ENCODE measurements at places on chromosomes 7 and 10. TPM values are rescaled to one million over a fixed set of nuclear protein-coding genes. Genes with fewer than 3 reads are reported as not detected.
A peak's percentile ranks its signal among the peaks of the same experiment; 100 is the strongest.

DNA sequence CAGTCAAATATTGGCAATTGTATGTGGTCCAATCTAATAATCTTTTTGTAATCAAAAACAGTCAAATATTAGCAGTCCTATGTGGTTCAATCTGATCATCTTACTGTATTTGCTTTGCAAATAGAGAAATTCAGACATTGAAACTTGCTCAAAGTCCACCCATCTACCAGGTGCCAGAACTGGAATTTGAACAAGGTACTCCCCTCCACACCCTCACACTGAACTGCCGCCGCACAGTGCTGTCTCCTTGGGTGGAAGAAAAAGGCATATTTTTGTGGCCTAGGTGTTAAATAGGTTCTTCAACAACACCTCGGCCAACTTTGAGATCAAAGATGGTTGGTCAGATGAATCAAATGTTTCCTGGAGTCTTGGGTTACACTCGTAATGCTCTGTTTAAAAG lies 544.2 kb upstream of the GALNT17 start:
- H3K4me1 ChIP-seq, result peaks cover 19% of the 10 kb centered on the region
- H3K27me3 ChIP-seq, result no peaks in the 10 kb centered on the region
- no peak for DNase-seq
- H3K27ac ChIP-seq, result no peak overlapping the region
- no peak overlapping the region for H3K4me3 ChIP-seq

GRCh38 chr10:11870461-11870780 lies 47.3 kb downstream of the PROSER2 start:
- no peak for DNase-seq
- H3K4me3 ChIP-seq, result no peak overlapping the region
- H3K4me1 ChIP-seq, result peaks cover 20% of the 10 kb centered on the region
- no peaks in the 10 kb centered on the region for H3K27me3 ChIP-seq
- no peaks in the 10 kb centered on the region for H3K36me3 ChIP-seq
- no peak overlapping the region for H3K27ac ChIP-seq

DNA sequence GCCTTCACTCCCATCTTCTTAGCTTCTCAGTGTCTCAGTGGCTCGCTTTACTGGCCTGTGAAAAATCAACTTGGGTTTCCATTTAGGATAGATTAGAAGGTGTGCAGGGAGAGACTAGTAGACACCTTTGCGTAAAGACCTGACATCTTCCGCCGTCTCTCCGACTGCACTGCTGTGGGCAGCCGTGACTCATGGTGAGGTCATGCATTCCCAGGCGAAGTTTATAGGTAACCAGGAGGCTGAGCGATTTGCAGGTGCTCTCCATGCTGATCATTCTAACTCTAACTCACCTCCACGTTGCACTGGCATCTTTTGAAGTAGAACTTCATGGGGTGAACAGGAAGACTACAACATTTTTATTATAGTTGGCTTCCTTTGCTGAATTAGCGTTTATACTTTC lies 68.0 kb upstream of the ZNF438 start:
- H3K36me3 ChIP-seq, result no peaks in the 10 kb centered on the region
- no peak overlapping the region for H3K4me3 ChIP-seq
- DNase-seq, result no peak
- H3K27me3 ChIP-seq, result no peaks in the 10 kb centered on the region
- no peak overlapping the region for H3K27ac ChIP-seq

DNA sequence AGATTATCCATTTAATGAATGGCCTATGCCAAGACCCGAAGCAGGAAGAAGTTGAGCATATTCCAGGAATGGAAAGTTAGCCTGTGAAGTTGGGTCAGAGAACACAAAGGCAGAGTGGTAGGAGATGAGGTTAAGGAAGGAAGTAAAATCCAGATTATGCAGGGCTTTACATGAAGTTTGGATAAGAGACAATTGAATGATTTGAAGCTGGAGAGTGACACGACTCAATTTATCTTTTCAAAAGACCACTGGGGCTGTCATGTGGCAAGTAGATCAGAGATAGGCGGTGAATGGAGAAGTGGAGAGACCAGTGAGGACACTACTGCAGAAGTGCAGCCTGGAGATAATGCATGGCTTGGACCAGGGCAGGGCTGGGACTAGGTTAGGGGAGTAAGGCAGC lies 7.2 kb upstream of the CNOT4 start:
- H3K27ac ChIP-seq, result no peak overlapping the region
- DNase-seq, result no peak
- H3K27me3 ChIP-seq, result no peaks in the 10 kb centered on the region

- DNase-seq, result no peak
- H3K4me3 ChIP-seq, result no peak overlapping the region
- no peaks in the 10 kb centered on the region for H3K27me3 ChIP-seq
- H3K27ac ChIP-seq, result no peak overlapping the region
These were observed 264.0 kb downstream of the ARL4A start for GRCh38 chr7:12951397-12951801.

GRCh38 chr10:60099998-60100747 lies 193.8 kb upstream of the CCDC6 start:
- H3K27ac ChIP-seq, result no peak overlapping the region
- no peak overlapping the region for H3K4me3 ChIP-seq
- H3K36me3 ChIP-seq, result peaks cover 5% of the 10 kb centered on the region
- no peaks in the 10 kb centered on the region for H3K4me1 ChIP-seq
- no peaks in the 10 kb centered on the region for H3K27me3 ChIP-seq

GRCh38 chr10:22491931-22492615 lies 146.8 kb downstream of the SPAG6 start:
- no peaks in the 10 kb centered on the region for H3K4me1 ChIP-seq
- H3K27me3 ChIP-seq, result no peaks in the 10 kb centered on the region
- no peak overlapping the region for H3K27ac ChIP-seq

DNA sequence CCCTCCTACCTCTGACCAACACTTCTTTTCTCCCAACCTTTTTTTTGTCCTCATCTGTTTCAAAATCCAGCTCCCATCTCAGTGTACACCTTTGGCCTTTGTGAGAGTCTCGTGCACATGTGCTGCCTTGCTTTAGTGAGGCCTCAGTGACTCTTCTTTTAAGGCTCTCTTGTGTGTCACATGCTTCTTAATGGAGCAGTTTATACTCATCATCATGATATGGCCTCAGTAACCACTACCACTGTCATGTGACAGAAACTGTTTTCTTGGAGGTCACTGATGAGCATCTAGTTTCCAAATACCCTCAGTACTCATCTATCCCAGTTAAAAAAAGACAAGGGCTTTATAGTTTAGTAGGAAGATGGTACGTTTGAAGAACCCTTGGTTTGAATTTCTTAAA lies 8.1 kb upstream of the ARHGAP22 start:
- H3K27me3 ChIP-seq, result peaks cover 6% of the 10 kb centered on the region
- no peak for DNase-seq
- H3K27ac ChIP-seq, result no peak overlapping the region
- no peaks in the 10 kb centered on the region for H3K4me1 ChIP-seq

- no peak overlapping the region for H3K4me3 ChIP-seq
- H3K27ac ChIP-seq, result no peak overlapping the region
- H3K4me1 ChIP-seq, result no peaks in the 10 kb centered on the region
- H3K36me3 ChIP-seq, result no peaks in the 10 kb centered on the region
These were observed 51.0 kb upstream of the NKX6-2 start for GRCh38 chr10:132836832-132837540.

DNA sequence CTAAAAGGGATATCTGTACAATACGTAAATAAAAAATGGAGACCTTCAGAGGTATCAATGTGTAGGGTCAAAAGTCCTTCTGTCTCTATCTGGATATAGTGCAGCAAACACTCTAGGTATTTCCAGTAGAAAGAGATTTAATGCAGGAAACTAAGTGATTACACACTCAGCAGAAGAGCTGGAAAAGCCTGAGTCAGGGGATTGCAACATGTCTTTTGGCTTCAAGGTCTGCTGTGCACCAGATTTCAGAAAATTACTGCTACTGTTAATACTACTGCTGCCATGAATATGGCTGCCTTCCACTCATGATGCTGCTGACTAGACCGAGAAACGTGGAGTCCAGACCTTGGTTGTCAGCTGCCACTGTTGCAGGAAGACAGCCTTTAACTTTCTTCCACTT lies 94.9 kb upstream of the DLX6 start:
- H3K36me3 ChIP-seq, result no peaks in the 10 kb centered on the region
- no peak overlapping the region for H3K27ac ChIP-seq
- peak; percentile 10 for DNase-seq
- H3K4me1 ChIP-seq, result no peaks in the 10 kb centered on the region
- no peak overlapping the region for H3K4me3 ChIP-seq

- H3K36me3 ChIP-seq, result no peaks in the 10 kb centered on the region
- no peak for DNase-seq
- H3K27me3 ChIP-seq, result no peaks in the 10 kb centered on the region
- H3K27ac ChIP-seq, result no peak overlapping the region
- no peak overlapping the region for H3K4me3 ChIP-seq
These were observed 30.3 kb downstream of the C7orf33 start for GRCh38 chr7:148620749-148621359.

GRCh38 chr10:132306864-132307751 lies 642 bp downstream of the STK32C start:
- H3K4me3 ChIP-seq, result peak overlapping the region; percentile 64
- peaks cover 14% of the 10 kb centered on the region for H3K4me1 ChIP-seq
- no peak overlapping the region for H3K27ac ChIP-seq
- no peak for DNase-seq
- H3K36me3 ChIP-seq, result no peaks in the 10 kb centered on the region
- H3K27me3 ChIP-seq, result no peaks in the 10 kb centered on the region

- peaks cover 3% of the 10 kb centered on the region for H3K4me1 ChIP-seq
- no peak for DNase-seq
- no peak overlapping the region for H3K4me3 ChIP-seq
- H3K27me3 ChIP-seq, result no peaks in the 10 kb centered on the region
- H3K27ac ChIP-seq, result no peak overlapping the region
These were observed 79.1 kb upstream of the TMEM248 start for GRCh38 chr7:66841898-66842297.

DNA sequence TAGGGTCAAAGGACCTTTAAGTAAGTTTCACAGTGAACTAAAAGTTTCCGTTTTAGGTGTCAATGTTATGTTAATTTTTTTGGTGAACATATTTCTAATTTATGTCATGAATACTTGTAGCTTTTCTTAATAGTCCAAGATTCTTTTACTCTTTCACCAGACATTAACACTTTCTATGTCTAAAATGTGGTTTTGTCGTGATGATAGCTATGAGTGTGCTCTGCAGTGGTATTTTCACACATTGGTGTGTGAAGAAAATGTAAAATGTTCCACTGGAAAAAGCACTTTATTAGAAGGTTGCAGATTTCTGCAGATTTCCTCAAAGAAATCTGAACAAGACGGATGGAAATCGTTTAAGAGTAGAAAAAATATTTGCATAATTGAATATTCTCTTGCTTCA lies 561.0 kb upstream of the ANKRD30A start:
- H3K4me1 ChIP-seq, result no peaks in the 10 kb centered on the region
- H3K36me3 ChIP-seq, result no peaks in the 10 kb centered on the region
- H3K4me3 ChIP-seq, result no peak overlapping the region
- no peaks in the 10 kb centered on the region for H3K27me3 ChIP-seq
- H3K27ac ChIP-seq, result no peak overlapping the region

DNA sequence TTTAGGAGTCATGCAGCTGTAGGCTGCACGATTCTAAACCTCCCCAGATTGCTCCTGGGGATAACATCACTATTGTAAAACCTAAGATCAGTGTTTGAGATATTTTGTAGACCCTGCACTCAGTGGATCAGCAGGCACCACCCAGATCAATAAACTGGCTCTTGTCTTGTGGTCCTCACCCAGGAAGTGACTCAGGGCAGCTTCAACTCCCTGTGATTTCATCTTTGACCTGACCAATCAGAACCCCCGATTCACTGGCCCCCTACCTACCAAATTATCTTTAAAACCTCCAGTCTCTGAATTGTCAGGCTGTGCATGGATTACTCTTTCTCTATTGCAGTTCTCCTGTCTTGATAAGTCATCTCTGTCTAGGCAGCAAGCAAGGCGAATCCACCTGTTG lies 25.7 kb downstream of the ARL5B start:
- H3K27me3 ChIP-seq, result no peaks in the 10 kb centered on the region
- H3K36me3 ChIP-seq, result no peaks in the 10 kb centered on the region
- peaks cover 11% of the 10 kb centered on the region for H3K4me1 ChIP-seq
- no peak for DNase-seq

DNA sequence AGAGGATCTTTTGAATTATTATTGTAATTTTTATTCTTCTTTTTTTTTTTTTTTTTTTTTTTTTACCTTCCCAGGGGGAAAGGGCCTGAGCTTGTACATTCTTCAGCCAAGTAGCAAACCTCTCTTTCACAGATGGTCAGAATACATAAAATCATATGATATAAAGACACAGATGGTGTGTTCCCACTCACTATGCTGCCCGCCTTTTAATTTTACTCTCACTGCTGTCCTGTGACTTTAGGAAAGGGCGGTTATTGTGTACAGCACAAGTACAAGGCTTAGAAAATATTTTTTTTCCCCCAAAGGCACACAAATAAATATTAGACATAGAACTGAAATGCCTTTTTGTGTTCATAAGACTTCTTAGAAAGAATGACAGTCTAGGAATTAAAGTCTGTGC lies 213.6 kb downstream of the RPS24 start:
- no peak overlapping the region for H3K27ac ChIP-seq
- no peaks in the 10 kb centered on the region for H3K36me3 ChIP-seq
- H3K27me3 ChIP-seq, result no peaks in the 10 kb centered on the region
- H3K4me3 ChIP-seq, result no peak overlapping the region
- H3K4me1 ChIP-seq, result no peaks in the 10 kb centered on the region

DNA sequence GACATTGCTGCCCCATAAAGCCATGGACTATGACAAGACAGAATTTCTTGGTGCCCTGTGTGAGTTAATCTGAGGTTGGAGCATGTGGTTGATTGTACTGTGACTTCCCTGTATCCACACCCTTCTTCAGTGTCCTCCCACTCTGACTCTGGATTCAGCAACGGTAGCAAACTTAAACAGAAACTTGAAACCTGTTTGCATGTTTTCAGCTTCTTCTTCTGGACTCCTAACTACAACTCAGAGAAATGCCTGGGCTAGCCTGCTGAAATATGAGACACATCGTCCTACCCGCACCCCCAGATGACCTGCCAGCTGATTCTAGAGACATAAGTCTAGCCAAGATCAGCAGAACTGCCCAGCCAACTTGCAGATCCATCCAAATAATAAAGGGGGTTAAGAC lies 78.4 kb downstream of the IPMK start:
- H3K36me3 ChIP-seq, result no peaks in the 10 kb centered on the region
- no peaks in the 10 kb centered on the region for H3K4me1 ChIP-seq
- no peak for DNase-seq
- no peak overlapping the region for H3K27ac ChIP-seq
- no peaks in the 10 kb centered on the region for H3K27me3 ChIP-seq

GRCh38 chr7:64557601-64558322 lies 5.1 kb downstream of the ZNF680 start:
- H3K4me1 ChIP-seq, result peaks cover 3% of the 10 kb centered on the region
- DNase-seq, result no peak
- no peak overlapping the region for H3K4me3 ChIP-seq
- H3K27ac ChIP-seq, result peak overlapping the region; percentile 69
- H3K36me3 ChIP-seq, result no peaks in the 10 kb centered on the region

- H3K27ac ChIP-seq, result no peak overlapping the region
- H3K36me3 ChIP-seq, result no peaks in the 10 kb centered on the region
- no peak for DNase-seq
- no peak overlapping the region for H3K4me3 ChIP-seq
- no peaks in the 10 kb centered on the region for H3K27me3 ChIP-seq
- no peaks in the 10 kb centered on the region for H3K4me1 ChIP-seq
These were observed 73.7 kb downstream of the WDFY4 start for GRCh38 chr10:48758411-48758810.

The OPTN gene
- total RNA-seq, result 45.6 TPM

The CRYGN gene
- total RNA-seq, result 0.28 TPM

The SEMA3E gene
- total RNA-seq, result 23.5 TPM

The SPDYE8 gene
- total RNA-seq, result 0.11 TPM

The SH2B2 gene
- 9.7 TPM for total RNA-seq

The NPFFR1 gene
- 0.12 TPM for total RNA-seq

The TCAF2 gene
- total RNA-seq, result 4.4 TPM

The OR2A42 gene
- total RNA-seq, result not detected

The GLI3 gene
- total RNA-seq, result 23.4 TPM

The AKR1C8 gene
- 0.46 TPM for total RNA-seq

The MET gene
- total RNA-seq, result 106 TPM

All from lung (tissue), 17 donors.